Colonic mucosa (tissue), 4 donors: ENCODE measurements at places on chromosomes 13 and 19. TPM values are rescaled to one million over a fixed set of nuclear protein-coding genes. Genes with fewer than 3 reads are reported as not detected.
A peak's percentile ranks its signal among the peaks of the same experiment; 100 is the strongest.

GRCh38 chr13:20101467-20102316 lies 59.2 kb downstream of the GJA3 start:
- H3K4me3 ChIP-seq: no peak overlapping the region
- no peaks in the 10 kb centered on the region for H3K27me3 ChIP-seq
- H3K4me1 ChIP-seq: no peaks in the 10 kb centered on the region
- no peak overlapping the region for H3K27ac ChIP-seq
- no peaks in the 10 kb centered on the region for H3K36me3 ChIP-seq

Gene ZFP82
- 2.0 TPM for total RNA-seq

GRCh38 chr19:8489561-8490394 lies 12.7 kb downstream of the PRAM1 start:
- no peak overlapping the region for H3K4me3 ChIP-seq
- H3K27me3 ChIP-seq: no peaks in the 10 kb centered on the region
- H3K27ac ChIP-seq: no peak overlapping the region
- H3K4me1 ChIP-seq: no peaks in the 10 kb centered on the region
- DNase-seq: no peak
- H3K36me3 ChIP-seq: peaks cover 27% of the 10 kb centered on the region

- no peak overlapping the region for H3K27ac ChIP-seq
- H3K4me3 ChIP-seq: no peak overlapping the region
- H3K27me3 ChIP-seq: no peaks in the 10 kb centered on the region
- DNase-seq: no peak
- H3K4me1 ChIP-seq: no peaks in the 10 kb centered on the region
Measured at GRCh38 chr13:102185375-102185984, 216.4 kb downstream of the FGF14 start.

GRCh38 chr19:42422092-42422900 lies 4.9 kb downstream of the LIPE start:
- H3K4me3 ChIP-seq: peak overlapping the region; percentile 79
- H3K4me1 ChIP-seq: peaks cover 12% of the 10 kb centered on the region
- no peaks in the 10 kb centered on the region for H3K27me3 ChIP-seq
- H3K36me3 ChIP-seq: no peaks in the 10 kb centered on the region
- no peak for DNase-seq
- no peak overlapping the region for H3K27ac ChIP-seq

DNA sequence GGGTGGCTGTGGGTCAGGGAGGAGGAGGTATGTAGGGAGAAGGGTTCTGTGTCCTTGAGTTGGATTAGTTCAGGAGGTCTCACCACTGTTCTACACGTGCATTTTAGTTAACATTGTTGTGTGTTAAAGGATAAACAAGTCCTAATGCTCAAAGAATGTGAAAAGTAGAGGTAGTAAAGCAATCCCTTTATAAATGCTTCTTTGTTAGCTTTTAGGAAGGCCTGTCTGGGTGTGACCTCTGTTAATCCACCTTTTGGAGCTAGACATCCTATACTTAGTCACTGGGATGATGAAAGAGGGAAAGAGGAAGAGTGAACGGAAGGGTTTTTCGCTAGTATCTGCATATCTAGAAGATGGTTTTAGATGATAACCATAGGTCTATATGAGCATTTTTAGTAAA lies 42.2 kb upstream of the FLT1 start:
- no peaks in the 10 kb centered on the region for H3K4me1 ChIP-seq
- no peak overlapping the region for H3K4me3 ChIP-seq
- H3K27me3 ChIP-seq: peaks cover 5% of the 10 kb centered on the region
- no peak for DNase-seq

GRCh38 chr19:49196527-49197240 lies 39.1 kb downstream of the TRPM4 start:
- peak; percentile 60 for DNase-seq
- peaks cover 15% of the 10 kb centered on the region for H3K4me1 ChIP-seq
- peak overlapping the region; percentile 76 for H3K27ac ChIP-seq
- H3K4me3 ChIP-seq: no peak overlapping the region
- H3K27me3 ChIP-seq: no peaks in the 10 kb centered on the region

Gene FGF22
- not detected for total RNA-seq

DNA sequence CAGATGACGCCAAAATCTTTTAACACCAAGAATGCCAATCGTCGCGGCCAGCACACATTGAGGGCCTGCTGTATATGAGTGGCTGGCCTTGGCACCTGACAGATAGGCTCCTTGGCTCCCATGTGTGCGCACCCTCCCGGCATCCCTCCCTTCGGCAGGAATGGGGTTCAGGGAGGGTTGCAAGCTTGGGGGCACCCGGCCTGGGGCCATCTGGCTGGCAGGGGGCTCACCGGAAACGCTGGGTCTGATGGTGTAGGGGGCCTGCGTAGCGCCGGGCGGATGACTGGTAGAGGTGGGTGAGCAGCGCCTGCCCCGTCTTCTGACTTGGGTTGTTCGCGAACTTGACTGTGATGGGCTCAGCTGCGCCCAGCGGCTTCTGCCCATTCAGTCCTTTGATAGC lies 22.4 kb downstream of the PRKCSH start:
- H3K4me1 ChIP-seq: no peaks in the 10 kb centered on the region
- H3K27me3 ChIP-seq: no peaks in the 10 kb centered on the region
- H3K27ac ChIP-seq: no peak overlapping the region
- H3K36me3 ChIP-seq: no peaks in the 10 kb centered on the region
- H3K4me3 ChIP-seq: no peak overlapping the region

Gene ZNF610
- 1.6 TPM for total RNA-seq

DNA sequence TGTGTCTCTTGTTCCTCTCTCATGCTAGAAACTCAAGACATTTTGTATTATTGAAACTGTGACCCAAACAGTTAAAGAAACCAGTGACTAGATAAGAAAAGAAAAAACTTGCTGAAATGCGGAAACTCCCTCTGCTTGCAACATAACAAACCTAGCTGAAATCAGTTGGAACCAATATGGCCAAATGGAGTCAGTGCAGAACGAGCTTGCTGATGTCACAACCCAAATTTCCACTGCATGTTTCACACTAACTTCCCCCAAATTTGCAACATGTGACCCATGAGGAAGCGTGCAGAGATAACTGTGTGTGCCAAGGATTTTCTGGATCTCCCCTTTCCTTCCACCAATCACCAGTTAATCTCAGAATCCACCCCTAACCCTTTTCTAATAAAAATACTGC lies 208.0 kb downstream of the DLEU7 start:
- H3K27ac ChIP-seq: no peak overlapping the region
- H3K4me3 ChIP-seq: no peak overlapping the region
- no peaks in the 10 kb centered on the region for H3K27me3 ChIP-seq
- no peak for DNase-seq

DNA sequence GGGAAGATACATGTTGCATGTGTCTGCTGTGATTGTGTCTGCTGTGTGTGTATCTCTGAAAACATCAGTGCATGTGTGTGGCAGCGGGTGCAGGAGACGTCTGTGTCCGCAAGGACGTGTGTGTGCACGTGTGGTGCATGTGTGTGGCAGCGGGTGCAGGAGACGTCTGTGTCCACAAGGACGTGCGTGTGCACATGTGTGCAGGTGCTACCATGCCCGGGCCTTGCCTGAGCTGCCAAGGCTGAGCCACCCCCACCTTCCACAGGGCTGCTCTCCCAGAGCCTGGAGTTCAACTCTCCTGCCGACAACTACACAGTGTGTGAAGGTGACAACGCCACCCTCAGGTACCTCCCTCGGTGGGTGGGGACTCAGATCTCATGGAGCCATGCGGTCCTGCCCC lies 10.4 kb downstream of the IGLON5 start:
- no peaks in the 10 kb centered on the region for H3K4me1 ChIP-seq
- H3K36me3 ChIP-seq: no peaks in the 10 kb centered on the region
- H3K4me3 ChIP-seq: no peak overlapping the region
- H3K27ac ChIP-seq: no peak overlapping the region
- no peaks in the 10 kb centered on the region for H3K27me3 ChIP-seq

GRCh38 chr13:43614063-43614462 lies 172.7 kb downstream of the ENOX1 start:
- H3K4me1 ChIP-seq: no peaks in the 10 kb centered on the region
- DNase-seq: no peak
- no peak overlapping the region for H3K4me3 ChIP-seq

- H3K27me3 ChIP-seq: no peaks in the 10 kb centered on the region
- H3K36me3 ChIP-seq: no peaks in the 10 kb centered on the region
- H3K4me1 ChIP-seq: no peaks in the 10 kb centered on the region
- no peak overlapping the region for H3K27ac ChIP-seq
- no peak overlapping the region for H3K4me3 ChIP-seq
Measured at GRCh38 chr13:77048681-77049080, 21.7 kb upstream of the FBXL3 start.

Gene NBEA
- 1.9 TPM for total RNA-seq

- no peaks in the 10 kb centered on the region for H3K36me3 ChIP-seq
- H3K27me3 ChIP-seq: no peaks in the 10 kb centered on the region
- no peak overlapping the region for H3K4me3 ChIP-seq
- no peaks in the 10 kb centered on the region for H3K4me1 ChIP-seq
Measured at GRCh38 chr13:41864658-41865057, 96.3 kb downstream of the VWA8 start.

- H3K4me1 ChIP-seq: no peaks in the 10 kb centered on the region
- H3K27ac ChIP-seq: no peak overlapping the region
- no peak overlapping the region for H3K4me3 ChIP-seq
- H3K36me3 ChIP-seq: no peaks in the 10 kb centered on the region
- DNase-seq: peak; percentile 41
- H3K27me3 ChIP-seq: no peaks in the 10 kb centered on the region
Measured at GRCh38 chr13:97574926-97575325, 141.0 kb downstream of the RAP2A start.

Gene CIC
- total RNA-seq: 54.6 TPM

DNA sequence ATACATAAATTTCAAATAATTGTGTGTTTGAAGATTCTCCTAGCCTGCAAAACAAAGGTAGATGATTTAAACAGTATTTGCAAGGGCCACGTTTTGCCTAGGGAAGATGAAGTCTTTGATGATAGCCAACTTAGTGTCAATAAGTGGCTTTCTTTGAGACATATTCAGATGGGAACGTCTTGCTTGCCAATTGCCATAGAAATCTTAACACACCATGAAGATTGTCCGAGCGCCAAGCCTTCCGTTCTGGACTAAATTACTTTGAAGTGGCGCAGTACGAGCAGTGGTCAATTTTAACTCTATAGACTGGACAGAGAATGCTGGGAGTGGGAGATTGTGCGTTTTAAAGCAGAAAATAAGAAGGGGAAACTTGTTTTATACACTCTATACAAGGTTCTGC lies 9.9 kb downstream of the ZIC5 start:
- no peak overlapping the region for H3K27ac ChIP-seq
- H3K27me3 ChIP-seq: peaks cover 84% of the 10 kb centered on the region
- peaks cover 13% of the 10 kb centered on the region for H3K4me1 ChIP-seq
- H3K4me3 ChIP-seq: no peak overlapping the region
- DNase-seq: no peak
- no peaks in the 10 kb centered on the region for H3K36me3 ChIP-seq

- H3K27me3 ChIP-seq: no peaks in the 10 kb centered on the region
- no peak overlapping the region for H3K4me3 ChIP-seq
- H3K36me3 ChIP-seq: no peaks in the 10 kb centered on the region
- H3K4me1 ChIP-seq: no peaks in the 10 kb centered on the region
Measured at GRCh38 chr19:7603919-7604318, 8.3 kb downstream of the CAMSAP3 start.

Gene PSG1
- total RNA-seq: not detected

- no peaks in the 10 kb centered on the region for H3K27me3 ChIP-seq
- H3K27ac ChIP-seq: no peak overlapping the region
- DNase-seq: no peak
- no peaks in the 10 kb centered on the region for H3K4me1 ChIP-seq
- H3K36me3 ChIP-seq: no peaks in the 10 kb centered on the region
Measured at GRCh38 chr19:41480336-41480735, 37.4 kb downstream of the ERICH4 start.

GRCh38 chr19:46040952-46041500 lies at the start of gene IGFL4:
Gene IGFL4 (minus strand): TSS chr19:46041002. CDS start chr19:46040962, 40 bp downstream.
- no peak for DNase-seq
- no peak within 1 kb of the TSS for H3K4me3 ChIP-seq
- H3K27me3 ChIP-seq: no peaks in the 10 kb centered on the region
- no peak within 1 kb of the TSS for H3K27ac ChIP-seq

Gene SBNO2
- total RNA-seq: 65.5 TPM

DNA sequence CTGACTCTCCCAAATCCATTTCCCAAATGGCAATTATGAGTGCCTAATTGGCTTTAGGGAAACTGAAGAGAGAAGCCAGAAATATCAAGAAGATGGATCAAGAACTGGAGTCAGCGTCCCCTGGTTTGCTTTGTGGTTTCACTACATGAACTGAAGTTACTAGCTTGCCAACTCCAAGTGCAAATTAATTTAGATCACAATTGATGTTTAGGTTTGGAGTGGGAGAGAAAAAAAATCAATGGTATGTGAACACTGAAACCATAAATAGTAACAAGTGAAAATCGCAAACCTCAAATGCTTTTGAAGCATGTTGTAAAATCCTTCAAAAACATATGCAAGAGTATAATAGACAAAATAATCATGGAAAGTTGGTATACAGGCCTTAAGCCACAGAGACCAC lies 1528.6 kb upstream of the SLC10A2 start:
- no peak for DNase-seq
- H3K27me3 ChIP-seq: no peaks in the 10 kb centered on the region
- H3K27ac ChIP-seq: no peak overlapping the region
- H3K4me3 ChIP-seq: no peak overlapping the region

Gene LRRC4B
- total RNA-seq: 1.1 TPM

DNA sequence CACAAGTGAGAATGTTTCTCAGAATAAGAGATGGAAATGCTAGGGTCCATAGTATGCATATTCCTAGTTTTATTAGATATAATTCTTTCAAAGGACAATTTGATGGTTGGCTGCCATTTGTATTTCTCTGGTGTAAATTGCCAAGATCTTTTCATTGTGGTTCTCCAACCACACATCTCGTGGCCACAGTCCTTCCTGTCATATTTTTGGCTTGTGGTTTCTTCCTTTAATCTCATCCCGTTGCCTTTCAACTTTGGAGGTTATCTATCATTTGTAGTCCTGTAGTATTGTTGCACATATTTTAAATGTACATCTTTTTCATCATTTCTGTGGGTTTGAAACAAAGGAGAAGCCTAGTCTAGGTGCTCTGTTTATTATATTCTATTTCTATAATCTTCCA lies 61.2 kb downstream of the WASF3 start:
- no peaks in the 10 kb centered on the region for H3K27me3 ChIP-seq
- no peak overlapping the region for H3K27ac ChIP-seq
- no peak overlapping the region for H3K4me3 ChIP-seq
- no peak for DNase-seq
- H3K4me1 ChIP-seq: no peaks in the 10 kb centered on the region

- no peaks in the 10 kb centered on the region for H3K27me3 ChIP-seq
- no peaks in the 10 kb centered on the region for H3K36me3 ChIP-seq
- H3K27ac ChIP-seq: peak overlapping the region; percentile 98
- no peak for DNase-seq
- peaks cover 21% of the 10 kb centered on the region for H3K4me1 ChIP-seq
Measured at GRCh38 chr19:2062389-2062729, 11.3 kb upstream of the MKNK2 start.
